ENCODE measurements at places on chromosomes 5 and 9.

- DNase-seq, result peak; percentile 66
Measured at GRCh38 chr9:76369583-76369982, 24.6 kb downstream of the RFK start.

- DNase-seq, result no peak
Measured at GRCh38 chr5:179607160-179607931, 16.1 kb downstream of the HNRNPH1 start.

- DNase-seq, result peak; percentile 14
Measured at GRCh38 chr5:168578006-168578405, 1.2 kb downstream of the PANK3 start.

DNA sequence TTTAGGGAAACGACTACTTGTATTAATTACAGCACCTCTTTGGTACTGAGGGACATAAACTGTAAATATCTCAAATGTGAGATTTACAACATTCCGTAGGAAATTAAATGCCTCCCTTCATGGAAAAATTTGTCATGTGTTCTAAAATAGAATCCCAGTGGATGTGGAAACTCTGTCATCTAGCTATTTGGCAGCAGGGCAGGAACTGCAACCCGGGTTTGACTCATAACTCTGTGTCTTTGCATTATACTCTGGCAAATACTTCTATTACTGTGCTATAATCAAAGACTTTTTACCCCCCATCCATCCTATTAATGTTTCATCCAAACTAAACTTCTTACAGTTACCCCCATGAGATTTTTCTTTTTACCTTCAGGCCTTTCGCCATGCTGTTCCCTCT is 6.6 kb downstream of the PLPPR1 start:
- no peak for DNase-seq

DNA sequence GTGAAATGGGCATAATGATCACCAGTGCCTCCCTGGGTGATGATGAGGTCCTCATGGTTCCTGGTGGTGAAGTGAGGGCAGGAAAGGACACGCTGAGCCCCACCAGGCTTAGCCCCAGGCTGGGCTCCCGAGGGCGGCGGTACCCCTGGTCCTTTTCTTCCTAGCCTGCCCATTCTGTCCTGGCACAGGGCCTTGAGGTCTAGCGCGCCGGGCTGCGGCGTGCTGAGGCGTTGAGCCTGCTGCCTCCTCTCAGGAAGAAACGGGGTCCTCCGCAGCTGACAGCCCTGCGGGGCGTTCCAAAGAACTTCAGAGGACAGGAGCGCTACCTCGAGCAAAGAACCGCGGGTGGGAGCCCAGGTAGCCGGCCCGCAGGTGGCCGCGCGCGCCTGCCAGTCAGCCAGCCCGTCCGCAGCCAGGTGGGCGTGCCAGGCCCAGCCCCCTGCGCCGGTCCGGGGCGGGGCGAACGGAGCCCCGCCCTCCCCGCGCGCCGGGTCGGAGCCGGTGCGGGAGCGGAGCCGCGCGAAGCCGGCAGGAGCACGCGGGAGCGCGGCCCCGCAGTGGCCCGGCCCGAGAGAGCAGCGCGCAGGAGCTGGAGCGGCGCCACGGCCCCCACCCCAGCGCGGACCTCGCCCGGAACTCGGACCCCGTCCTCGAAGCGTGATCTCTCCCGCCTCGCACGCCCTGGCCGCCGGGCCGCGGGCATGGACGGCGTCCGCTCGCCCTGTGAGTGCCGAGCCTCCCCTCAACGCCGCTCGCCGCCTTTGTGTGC is at the start of gene WNK2:
WNK2 (plus strand) TSS at position 477 of the 769 bp plus-strand sequence. CDS start 791 bp downstream, outside the sequence.
- peak; percentile 58 for DNase-seq

DNA sequence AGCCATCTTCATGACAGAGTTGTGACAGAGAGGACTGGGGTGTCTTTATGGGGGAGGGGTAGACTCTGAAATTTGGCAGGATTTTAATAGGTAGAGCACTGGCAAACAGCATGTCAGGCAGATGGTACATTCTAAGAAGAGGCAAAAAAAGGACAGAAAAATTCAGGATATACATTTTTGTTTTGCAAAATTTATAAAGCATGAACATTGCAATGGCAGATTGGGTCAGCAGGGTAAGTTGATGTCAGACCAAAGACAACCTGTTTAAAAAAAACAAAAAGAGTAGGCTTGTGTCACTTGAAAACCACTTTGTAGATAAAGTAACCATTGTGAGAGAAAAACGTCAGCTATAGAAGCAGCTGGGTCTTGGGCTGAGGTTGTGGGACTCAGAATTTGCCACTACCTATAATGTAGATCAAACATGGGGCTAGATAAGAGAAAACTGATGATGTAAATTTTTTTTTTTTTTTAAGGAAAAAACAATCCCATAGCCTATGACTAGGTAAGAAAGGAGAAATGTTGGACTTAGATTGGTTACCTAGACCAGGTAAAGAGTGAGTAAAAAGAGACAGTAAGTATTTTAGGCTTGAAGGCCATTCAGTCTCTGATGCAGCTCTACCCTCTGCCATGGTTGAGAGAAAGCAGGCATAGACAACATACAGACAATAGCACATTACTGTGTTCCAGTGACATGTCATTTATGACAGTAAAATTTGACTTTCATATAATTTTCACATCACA is 8.3 kb downstream of the CAMK4 start:
- DNase-seq, result no peak

- DNase-seq, result no peak
Measured at GRCh38 chr9:78131969-78132700, 100.5 kb upstream of the GNAQ start.

DNA sequence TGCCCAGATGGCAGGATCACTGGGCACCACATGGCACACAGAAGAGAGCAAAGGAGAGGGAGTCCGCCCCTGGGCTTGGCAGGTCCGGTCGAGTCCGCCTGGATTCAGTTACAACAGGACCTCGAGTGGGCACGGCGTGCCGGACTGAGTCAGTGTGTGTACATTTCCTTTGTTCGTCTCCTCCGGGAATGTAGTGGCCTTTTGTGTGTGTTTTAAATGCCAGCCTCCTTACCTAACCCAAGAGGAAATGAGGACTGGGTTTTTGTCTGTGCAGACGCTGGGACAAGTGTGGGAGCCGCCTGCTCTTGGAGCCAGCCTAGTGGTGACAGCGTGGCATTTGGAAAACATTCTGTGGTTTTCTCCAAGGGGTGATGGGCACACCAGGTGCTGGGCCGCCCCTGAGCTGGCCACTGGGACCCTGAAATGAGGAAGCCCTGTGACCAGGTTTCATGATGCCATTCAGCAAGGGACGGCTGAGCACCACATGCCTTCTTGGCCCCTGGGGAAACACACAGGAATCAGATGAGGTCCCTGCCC is 9.6 kb downstream of the NEK6 start:
- peak; percentile 76 for DNase-seq

- no peak for DNase-seq
Measured at GRCh38 chr5:116395226-116395625, 179.4 kb downstream of the SEMA6A start.

- DNase-seq, result no peak
Measured at GRCh38 chr5:115423051-115423450, 121.5 kb downstream of the FEM1C start.

GRCh38 chr5:1914471-1914870 is 31.7 kb upstream of the IRX4 start:
- no peak for DNase-seq

DNA sequence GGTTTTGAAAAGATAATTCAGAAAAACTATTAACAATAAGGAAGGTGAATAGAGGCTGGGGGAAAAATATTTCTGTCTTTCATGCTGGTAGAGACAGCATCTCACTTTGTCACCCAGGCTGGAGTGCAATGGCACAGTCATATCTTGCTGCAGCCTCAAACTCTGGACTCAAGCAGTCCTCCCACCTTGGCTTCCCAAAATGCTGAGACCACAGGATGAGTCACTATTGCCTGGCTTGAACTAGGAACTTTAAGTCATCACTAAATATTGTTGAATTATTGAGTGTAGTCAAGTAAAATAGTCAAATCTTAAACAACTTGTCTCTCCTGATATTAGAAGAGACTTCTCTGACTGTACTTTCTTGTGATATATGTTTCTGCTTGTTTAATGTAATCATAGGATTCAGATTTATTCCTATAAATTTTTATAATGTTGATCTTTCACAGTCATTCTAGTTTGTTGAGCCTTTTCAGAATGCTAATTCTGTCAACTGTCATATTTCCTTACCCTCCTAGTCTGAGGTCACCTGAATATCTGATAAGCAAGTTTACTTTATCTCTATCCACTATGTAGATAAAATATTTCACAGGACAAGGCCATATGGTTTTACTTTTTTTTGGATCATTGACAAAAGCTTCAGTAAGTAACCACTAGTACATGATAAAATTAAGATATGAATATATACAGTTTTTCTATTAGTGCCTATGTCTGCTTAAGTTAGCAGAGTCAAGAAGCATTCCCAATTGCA is 1696.5 kb downstream of the MAT2B start:
- DNase-seq, result peak; percentile 8

- no peak for DNase-seq
Measured at GRCh38 chr9:96157675-96158074, 144.3 kb downstream of the HSD17B3 start.

GRCh38 chr5:77971776-77972468 is 195.8 kb upstream of the TBCA start:
- DNase-seq, result no peak

GRCh38 chr5:142364251-142365145 is 39.7 kb upstream of the SPRY4 start:
- no peak for DNase-seq

DNA sequence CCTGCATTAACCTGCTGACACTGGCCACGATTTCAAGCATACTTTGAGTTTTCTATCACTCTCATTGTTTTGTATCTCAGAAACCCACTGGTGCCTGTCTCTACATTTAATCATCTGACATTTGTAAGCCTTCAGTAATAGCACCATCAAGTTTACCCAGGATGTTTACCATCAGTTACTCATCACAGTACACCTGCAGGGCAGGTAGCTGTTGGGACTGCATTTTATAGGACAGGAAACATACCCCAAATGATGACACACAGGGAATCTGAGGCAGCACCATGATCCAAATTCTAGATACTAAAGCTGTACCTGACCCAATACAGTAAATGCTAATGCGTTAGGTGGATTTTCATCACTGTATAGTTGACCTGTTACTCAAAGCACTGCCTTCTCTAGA is 114.2 kb downstream of the FEM1C start:
- no peak for DNase-seq

- no peak for DNase-seq
Measured at GRCh38 chr5:16144416-16144815, 35.2 kb downstream of the MARCHF11 start.

DNA sequence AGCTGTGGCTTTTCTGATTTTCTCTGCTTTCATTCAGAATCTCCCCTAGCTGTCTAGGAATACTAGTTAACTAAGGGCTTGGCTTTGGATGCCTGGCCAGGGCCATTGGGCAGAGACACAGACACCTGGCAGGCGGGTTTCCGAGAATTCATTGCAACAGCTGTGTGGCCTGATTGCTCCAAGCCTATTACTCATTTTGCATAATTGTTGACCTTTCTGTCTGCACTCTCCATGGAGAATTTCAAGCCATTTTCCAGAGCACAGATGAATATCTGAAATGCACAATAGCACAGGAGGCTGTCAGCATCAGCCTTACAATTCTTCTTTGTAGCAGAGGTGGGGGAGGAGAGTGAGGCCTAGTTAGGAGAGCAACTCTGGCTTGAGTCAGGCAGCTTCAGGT is 310.5 kb downstream of the DMAC1 start:
- DNase-seq, result no peak

GRCh38 chr9:131595696-131596429 is 50.5 kb downstream of the PRRT1B start:
- no peak for DNase-seq

GRCh38 chr5:101689306-101689705 is 606.8 kb downstream of the SLCO4C1 start:
- DNase-seq, result no peak

GRCh38 chr5:88142886-88143692 is 125.6 kb downstream of the TMEM161B start:
- peak; percentile 11 for DNase-seq

DNA sequence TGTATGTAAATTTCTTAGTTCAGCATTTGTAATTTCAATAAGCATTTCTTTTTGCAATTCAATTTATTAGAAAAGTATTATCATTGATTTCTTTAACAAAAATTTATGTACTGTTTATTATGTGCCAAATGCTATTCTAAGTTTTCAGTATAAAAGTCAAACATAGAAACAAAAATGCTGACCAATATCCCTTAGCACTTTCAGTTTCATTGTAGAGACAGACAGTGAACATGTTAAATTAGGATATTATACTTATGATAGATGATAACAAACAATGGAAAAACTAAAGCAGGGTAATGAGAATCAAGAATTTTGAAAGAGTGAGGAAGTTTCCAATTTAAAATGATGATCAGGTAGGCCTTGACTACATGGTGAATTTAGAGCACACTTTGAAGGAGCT is 1106.0 kb downstream of the TAF11L14 start:
- DNase-seq, result no peak

DNA sequence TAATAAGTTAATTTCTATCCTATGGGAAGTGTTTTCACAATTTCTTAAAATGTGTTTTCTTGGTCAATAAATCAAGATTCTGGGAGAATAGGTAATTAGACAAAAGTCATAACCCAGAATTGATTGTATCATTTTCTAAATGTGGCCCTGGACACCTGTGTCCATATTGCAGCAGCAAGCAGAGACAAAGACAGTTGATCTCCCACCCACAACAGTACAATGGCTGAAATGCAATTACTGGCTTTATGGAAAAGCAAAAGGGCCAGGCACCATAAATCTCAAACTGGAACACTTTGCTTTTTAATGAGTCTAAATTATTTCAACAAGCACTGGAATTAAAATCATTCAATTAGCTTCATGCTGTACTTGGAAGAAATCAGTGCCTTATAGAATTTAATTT is 157.2 kb downstream of the ESM1 start:
- no peak for DNase-seq

- no peak for DNase-seq
Measured at GRCh38 chr5:93279296-93279963, 301.6 kb downstream of the NR2F1-AS1 start.

DNA sequence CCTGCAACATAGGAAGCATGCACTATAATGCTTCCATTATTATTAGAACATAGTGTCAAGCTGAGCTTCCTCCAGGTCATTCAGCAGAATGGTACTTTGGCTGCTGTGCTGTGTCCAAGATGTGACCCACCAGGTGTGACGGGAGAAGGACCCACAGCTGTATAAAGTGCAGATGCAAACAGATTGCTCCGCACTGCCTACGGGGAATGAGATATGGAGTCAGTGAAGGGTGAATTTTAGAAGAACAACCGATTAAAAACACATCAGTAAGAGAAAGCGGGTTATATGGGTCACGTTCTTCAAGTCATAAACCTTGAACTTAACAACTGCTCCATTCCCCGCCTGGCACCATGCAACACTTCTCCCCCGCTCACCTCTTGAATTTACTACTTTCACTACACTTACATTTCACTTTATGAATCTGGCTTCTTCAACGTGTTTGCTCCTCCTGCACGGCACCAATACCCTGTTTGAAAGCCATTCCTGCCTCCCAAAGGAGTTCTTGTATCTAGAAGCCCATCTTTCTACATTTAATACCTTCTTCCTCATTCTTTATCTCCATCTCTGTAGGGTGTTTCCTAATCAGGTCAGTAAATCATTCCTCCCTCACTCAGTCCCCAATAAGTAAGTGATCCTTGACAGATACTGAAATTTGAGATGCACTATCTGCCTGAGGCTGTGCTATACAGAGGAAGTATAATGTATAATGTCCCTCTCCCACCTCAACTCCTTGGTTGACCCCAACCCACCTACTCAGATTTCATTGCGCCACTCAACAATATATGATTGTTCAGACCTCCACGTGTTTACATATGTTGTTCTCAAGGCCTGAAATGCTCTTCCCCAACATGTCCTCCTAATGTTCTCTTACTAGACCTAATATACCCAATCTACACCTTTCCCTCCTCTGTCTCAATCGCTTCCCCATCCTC is 25.9 kb downstream of the BRINP1 start:
- DNase-seq, result no peak

Measured in KBM-7 (cell line).